ENCODE measurements at places on chromosomes 2 and 18.

GRCh38 chr2:230666446-230666845 is 46.2 kb upstream of the CAB39 start:
- no peak for DNase-seq

DNA sequence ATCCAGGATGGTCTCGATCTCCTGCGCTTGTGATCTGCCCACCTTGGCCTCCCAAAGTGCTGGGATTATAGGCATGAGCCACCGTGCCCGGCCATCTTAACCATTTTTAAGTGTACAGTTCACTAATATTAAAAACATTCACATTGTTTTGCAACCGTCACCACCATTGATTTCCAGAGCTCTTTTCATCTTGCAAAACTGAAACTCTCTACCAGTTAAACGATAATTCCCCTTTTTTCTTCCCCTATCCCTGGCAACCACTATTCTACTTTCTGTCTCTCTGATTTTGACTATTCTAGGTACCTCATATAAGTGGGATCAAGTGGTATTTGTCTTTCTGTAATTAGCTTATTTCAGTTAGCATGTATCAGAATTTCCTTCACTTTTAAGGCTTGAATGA is 16.8 kb upstream of the NEUROD1 start:
- DNase-seq, result peak; percentile 88

- DNase-seq, result no peak
Measured at GRCh38 chr2:222591661-222592060, 64.2 kb downstream of the FARSB start.

- DNase-seq, result no peak
Measured at GRCh38 chr2:234795272-234795920, 156.4 kb upstream of the SH3BP4 start.

DNA sequence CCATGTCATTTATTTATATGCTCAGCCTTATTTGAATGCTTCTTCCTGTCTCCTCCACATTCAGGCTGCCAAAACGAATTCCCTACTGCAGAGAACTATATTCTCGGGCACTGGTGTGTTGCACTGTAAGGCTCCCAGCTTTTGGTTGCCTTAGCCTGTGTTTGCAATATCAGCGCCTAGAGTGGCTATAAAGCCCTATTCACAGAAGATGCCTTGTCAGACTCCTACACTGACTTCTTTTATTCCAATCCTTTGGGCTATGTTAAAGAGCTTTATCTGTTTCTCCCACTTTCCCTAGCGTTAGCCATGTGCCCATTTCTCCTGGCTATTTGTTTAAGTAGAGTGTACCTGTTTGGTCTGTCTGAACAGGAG is 62.4 kb upstream of the EHBP1 start:
- no peak for DNase-seq

DNA sequence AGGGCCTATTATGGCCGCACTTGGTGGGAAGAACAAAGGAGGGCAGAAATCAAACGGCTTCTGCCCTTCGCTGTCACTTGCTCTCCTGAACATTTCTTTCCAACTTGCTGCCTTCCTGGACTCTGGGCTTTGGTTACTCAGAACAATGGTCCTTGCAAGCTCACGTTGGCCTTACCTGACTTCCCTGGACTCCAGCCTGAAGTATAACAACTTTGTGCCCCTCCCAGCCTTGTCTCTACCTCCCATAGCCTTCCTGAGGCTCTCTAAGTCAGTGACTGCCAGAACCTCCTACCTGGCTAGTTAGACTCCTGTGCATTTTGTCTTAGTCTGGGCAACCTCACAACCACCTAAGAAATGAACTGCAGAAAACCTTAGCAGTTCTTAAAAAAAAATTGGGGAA is 30.2 kb upstream of the ITPRID2 start:
- no peak for DNase-seq

- DNase-seq, result no peak
Measured at GRCh38 chr2:181143790-181144300, 163.4 kb downstream of the UBE2E3 start.

DNA sequence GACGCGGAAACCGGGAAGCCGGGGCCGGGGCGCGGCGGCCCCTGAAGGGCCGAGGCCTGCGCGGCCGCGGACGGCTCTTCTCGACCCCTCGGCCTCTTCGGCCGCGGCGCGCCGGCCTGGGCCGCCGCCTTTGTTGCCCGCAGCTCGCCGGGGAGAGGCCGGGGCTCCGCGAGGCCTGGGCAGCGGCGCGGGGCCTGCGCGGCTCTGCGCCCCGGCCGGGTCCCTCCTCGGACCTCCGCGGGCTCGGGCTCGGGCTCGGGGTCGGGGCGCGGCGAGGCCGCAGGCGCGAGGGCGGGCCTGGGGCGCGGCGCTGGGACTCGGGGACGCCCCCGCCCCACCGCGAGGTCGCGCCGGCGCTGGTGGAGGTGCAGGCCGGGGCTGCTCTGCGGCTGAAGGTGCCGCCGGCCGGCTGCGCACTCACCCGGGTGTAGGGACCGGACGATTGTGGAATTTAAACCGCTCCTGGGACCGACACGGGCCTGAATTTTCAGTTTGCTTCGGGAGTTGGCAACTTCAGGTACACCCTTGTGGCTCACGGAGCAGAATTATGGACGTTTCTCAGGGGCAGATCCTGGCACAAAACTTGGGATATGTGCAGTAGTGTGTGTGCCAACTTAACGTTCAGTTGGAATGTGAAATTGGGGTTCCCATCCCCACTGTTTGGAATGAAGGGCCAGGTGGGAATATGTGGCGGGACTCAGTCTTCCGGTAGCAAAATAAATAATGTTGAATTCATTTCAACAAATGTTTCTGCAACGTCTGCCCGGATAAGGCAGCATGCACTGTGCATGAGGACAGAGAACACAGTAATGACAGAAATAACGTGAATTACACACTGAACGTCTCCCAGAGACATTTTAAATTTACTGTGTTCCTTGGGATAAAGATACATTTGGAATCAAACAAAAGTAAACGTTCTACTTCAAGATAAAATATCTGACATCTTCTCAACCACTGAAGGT is 787 bp downstream of the SOCS6 start:
- no peak for DNase-seq

GRCh38 chr18:49596687-49597086 is 34.8 kb downstream of the LIPG start:
- DNase-seq, result no peak

DNA sequence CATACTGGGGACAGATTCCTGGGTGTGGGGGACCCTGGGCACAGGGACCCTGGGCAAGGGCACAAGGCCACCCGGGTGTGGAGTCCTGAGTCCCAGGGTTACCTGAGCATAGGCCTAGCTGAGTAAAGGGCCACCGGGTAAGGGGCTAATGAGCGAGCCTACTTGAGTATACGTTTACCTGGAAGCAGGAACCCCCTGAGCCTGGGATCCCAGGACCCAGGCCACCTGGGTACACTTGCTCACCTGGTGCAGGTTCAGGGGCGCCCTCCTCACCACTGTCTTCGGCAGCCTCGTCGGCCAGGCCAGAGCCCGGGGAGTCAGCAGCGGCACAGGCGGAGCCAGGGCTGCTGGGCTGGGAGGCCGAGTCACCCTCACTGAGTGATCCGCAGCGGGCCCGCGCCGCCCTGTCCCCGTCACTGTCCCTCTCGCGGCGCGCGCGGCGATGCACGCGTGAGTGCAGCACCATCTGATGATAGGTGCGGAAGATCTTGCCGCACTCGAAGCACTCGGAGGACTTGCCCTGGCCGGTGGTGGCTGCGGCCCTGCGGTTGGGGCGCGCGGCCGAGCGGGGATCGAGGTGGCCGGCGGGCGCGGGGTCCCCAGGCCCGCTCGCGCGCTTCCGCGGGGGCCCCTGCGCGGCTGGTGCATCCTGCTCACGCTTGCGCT is 53.9 kb downstream of the ZNF516 start:
- DNase-seq, result no peak

GRCh38 chr2:66440708-66441497 is 6.0 kb downstream of the MEIS1 start:
- DNase-seq, result no peak

DNA sequence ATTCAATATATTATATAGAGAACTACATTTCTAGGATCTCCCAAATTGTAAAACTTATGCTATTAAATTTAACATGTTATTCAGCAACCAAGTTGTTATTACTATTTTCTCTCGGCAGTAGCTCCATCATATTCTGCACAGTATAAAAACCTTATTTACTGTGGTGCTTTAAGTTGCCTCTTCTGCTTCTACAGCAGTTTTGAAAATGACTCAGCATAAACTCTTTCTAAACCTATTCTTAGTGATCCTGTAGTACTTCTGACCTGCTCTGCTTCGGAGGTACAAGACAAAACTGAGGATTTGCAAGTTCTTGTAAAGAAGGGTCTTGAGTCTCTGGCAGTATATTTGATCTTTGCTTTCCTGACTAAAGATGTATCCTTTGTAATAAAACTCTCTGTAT is 567.2 kb downstream of the TMX3 start:
- no peak for DNase-seq

GRCh38 chr18:68148863-68149262 is 566.0 kb downstream of the TMX3 start:
- no peak for DNase-seq

- no peak for DNase-seq
Measured at GRCh38 chr18:67379981-67380380, 136.5 kb downstream of the DSEL start.

- no peak for DNase-seq
Measured at GRCh38 chr2:162058973-162059668, 14.9 kb downstream of the DPP4 start.
